Femur (tissue), 1 donor: ENCODE measurements at places on chromosomes 7 and 10.

- DNase-seq: no peak
These were observed 108.2 kb downstream of the HIP1 start for GRCh38 chr7:75630549-75630948.

DNA sequence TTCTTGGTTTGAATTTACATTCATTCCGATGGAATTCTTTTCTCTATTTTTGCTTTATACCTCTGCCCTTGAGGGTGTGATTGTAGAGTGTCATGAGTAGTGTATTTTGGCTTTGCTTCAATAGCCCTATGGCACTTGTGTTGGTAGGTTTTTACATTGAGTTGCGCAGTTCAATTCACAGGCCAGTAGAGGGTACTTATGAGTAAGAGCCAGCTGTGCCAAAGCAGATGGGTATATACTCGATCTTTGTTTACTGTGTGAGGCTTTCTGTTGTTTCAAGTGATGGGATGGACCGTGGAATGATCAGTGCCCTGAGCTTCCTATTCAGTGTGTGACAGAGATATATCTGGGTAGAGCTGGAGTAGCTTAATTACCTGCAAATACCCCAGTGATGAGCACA lies 4.3 kb upstream of the AKR1C3 start:
- no peak for DNase-seq

GRCh38 chr10:131745591-131745990 lies 155.2 kb upstream of the PPP2R2D start:
- no peak for DNase-seq

DNA sequence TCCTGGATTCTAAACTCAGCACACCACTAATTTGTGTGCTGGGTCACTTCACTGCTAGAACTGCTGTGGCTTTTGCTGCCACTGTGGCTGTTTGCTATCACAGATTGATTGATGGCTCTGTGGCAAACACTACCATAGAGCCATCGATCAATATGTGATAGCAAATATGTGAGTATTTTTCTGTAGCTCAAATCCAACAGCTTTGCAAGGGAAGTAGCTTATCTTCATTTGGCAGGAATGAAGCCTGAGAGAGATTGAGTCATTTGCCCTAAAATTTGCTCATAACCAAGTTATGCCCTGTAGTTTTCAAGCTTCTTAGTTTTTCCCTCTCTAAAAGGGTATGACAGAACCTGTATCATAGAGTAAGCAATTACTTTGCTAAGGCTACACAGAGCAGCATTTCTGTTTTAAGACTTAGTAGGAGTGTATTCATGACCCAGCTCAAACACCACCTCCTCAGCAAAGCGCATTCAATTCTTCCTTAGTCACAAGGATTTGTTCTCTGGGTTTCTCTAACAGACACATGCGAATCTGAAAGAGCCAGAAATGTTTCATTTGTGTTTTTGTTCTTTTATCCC lies 43.1 kb downstream of the MINPP1 start:
- DNase-seq: no peak

DNA sequence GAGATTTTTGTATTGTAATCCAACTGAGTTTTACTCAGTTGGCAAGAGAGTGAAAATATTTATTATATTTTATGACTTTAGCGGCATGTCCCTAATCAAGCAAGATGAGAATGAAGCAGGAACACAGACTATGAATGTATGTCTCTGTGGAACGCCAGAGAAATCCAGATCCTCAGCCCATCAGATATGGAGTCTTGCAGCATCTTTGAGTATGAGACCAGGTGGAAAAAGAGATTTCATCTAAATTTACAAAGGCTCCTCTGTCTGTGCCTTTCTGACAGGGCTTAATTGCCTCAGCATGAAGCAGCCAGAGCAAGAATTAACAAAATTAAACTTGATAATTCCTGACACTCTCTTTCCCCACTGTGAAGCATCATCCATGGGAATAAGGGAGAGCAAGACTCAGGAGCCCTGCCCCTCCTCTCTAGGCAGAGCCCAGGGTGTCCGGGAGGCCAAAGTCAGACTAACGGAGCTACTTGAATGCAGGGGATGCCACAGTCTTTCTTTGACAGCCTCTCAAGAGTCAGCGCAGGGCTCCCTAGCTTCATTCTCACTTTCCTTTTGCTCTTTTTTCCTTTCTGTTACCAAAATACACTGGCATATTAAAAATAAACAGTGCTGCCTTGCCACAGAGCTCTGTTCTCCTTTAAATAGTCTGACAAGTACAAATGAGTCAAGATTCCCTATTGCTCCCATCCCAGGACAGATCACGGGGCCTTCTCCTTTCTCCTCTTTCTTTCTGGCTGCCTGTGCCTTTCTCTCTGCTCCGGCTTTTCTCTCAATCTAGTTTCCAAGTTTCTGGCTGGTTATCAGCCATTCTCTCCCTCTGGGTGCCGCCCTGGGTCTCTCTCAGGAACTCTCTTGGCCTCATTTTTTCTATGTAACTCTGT lies 132.2 kb upstream of the INHBA start:
- no peak for DNase-seq

DNA sequence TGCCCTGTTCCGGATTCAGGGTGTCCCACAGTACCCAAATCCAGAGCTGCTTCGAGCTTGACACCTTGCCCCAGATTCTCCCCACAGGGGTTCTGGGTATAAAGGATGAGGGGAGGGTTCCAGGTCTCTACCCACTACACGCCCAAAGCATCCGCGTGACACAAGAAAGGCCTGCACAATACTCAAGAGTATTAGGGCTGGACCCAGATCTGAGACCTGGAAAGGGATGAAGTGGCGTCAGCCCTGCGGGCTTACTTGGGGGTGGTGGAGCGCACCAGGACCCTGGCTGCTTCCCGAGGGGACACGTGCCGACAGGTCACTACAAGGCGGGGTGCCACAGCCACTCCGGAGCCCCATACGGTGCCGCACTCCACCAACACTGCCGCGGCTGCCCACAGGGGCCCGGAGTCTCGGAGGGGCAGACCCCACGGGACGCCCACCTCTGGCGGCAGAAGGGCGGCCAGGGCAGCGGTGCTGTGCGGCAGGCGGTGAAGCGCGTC lies 1.3 kb downstream of the TYSND1 start:
- no peak for DNase-seq

DNA sequence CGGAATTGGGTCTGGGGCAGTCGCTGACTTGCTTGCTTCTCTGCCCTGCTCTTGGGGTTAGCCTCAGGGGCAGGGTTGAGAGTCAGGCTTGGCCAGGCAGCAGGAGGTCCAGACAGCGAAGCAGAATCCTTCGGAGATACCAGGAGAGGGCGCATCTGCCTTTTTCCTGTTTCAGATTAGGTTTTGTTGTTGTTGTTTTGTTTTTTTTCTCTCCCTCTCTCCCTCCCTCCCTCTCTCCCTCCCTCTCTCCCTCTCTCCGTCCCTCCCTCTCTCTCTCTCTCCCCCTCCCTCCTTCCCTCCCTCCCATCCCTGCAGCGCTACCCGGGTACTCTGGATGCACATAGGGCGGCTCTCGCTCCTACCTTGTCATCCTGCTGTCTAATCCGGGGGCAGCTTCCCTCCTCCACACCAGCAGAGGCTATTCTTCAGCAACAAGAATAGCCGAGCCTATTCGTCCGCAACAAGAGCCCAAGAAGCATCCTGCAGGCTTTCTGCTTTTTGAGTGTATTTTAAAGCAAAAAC lies 758 bp upstream of the OPTN start:
- DNase-seq: peak; percentile 67

DNA sequence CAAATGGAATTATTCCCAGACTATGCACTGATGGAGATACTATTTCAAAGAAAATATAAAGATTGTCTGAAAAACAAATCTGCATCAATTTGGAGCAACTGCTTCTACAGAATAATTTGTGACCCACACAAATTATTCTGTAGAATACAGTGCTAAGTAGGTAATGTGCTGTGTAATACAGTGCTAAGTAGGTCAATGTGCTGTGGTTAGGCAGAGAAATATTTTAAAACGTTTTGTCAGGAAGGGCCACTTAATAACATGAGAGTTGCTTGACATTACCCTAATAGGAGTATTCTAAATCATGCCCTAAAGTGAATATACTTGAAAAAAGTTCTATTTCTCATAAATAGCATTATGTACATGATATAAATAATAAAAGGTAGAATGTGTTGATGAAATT lies 116.5 kb upstream of the KCND2 start:
- no peak for DNase-seq

DNA sequence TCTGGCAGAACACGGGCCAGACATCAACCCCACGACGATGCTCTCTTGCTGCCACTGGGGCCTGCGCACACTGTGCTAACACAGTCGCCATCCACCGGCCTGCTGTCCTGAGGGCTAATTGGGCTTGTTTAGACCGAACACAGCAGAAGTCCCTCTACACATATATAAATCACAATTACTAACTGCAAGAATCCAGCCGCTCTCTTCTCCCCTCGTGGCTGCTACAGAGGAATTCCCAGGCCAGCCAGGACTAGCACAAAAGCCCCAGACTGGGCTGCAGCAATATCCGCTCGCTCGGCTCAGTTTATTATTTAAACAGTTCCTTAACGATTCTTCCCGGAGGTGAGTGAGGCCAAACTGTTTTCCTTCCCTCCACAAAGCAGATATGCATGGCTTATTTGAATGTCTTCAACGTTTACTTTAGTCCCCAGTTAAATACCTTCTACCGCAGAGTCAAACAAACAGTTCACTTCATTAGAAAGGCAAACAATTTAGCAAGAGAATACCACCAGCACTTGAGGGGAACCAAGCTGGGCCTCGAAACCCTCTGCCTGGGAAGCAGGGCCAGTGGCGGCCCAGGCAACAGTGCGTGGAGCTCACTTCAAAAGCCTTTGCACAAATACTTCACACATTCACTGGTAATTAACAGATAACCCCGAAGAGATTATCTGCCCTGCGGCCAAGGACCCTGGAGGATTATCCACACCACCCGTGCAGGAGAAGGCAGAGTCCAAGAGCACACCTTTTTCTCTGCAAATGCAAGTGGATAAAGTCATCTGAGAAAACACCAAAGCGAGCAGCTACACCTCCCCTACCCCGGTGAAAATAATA lies 145.3 kb downstream of the GLI3 start:
- peak; percentile 57 for DNase-seq

GRCh38 chr10:110919349-110919931 lies at the start of gene SHOC2:
TSS of gene SHOC2 (plus strand) at chr10:110919604. CDS start at chr10:110964359, 44,755 bp downstream.
- peak; percentile 100 for DNase-seq

DNA sequence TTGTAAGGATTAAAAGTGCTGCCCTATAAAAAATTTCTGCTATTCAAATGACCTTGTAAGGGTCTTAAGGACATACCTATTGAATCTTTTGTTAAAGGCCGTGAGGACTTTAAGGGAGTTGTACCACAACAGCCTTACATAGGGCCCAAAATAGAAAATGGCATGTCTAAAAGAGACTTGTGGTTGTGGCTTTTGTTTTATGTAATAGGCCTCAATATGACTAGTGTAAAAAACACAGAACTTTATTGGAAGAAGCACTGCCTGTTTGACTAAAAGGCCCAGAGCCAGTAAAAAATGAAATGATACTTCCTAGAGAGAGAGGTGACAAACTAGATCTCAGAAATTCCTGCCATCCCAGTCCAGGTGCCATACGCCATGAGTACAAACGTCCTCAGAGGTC lies 286.6 kb downstream of the SEMA3D start:
- DNase-seq: no peak

DNA sequence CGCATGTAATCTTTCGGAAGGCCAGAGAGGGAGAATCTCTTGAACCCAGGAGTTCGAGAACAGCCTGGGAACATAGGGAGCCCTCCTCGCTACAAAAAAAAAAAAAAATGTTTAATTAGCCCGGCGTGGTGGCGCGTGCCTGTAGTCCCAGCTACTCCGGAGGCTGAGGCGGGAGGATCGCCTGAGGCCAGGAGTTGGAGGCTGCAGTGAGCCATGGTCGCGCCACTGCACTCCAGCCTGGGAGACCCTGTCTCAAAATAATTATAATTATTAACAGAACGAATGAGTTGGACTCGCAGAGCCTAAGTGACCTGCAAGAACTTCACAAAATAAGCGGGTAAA lies 794 bp downstream of the PCGF6 start:
- no peak for DNase-seq

DNA sequence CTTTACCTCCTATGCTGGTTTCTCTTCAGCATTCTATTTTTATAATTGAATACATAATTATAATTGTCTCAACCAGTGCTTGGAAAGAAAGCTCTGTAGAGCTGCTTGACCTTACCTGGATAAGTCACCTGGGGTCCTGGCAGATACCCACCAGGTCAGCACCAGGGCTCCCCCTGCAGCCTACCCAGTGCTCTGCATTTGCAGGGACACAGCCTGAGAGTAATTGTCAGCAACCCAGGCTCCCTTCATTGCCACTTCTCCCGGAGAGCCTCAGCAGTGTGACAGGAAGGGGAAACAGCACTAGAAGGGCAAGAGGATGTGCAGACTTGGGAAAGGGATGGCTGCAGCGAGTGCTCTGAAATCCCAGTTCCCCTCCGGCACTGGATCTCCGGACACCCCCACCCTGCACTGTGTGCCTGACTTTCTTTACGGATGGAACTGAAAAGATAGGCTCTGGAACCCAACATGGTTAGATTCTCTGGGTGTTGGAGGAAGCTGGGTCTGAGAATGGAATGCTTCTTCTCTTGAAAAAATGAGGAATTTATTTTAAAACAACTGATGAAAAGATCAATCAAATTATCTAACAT lies 11.4 kb upstream of the PAX4 start:
- no peak for DNase-seq

DNA sequence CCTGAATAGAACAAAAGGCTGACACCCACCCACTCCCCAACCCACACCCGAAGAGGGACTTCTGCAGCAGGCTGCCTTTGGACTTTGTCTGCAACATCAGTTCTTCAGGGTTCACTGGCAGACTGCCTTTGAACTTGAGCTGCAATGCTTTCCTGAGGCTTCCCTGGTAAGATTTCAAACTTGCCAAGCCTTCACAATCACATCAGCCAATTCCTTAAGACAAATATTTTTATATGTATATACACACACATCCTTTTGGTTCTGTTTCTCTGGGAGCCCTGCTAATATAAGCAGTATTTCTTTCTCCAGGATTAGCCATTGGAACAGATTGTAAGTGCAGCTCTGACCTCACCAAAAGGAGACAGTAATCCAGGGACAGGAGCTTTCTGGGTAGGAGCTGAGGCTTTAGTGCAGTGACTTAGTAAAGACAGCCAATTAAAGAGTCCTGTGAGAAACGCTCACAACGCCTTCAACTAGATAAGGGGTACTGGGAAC lies 55.6 kb upstream of the KMT2E start:
- DNase-seq: no peak

- DNase-seq: no peak
These were observed 13.5 kb upstream of the SFMBT2 start for GRCh38 chr10:7424315-7424714.

GRCh38 chr10:44858017-44858371 lies 53.1 kb upstream of the TMEM72 start:
- no peak for DNase-seq

DNA sequence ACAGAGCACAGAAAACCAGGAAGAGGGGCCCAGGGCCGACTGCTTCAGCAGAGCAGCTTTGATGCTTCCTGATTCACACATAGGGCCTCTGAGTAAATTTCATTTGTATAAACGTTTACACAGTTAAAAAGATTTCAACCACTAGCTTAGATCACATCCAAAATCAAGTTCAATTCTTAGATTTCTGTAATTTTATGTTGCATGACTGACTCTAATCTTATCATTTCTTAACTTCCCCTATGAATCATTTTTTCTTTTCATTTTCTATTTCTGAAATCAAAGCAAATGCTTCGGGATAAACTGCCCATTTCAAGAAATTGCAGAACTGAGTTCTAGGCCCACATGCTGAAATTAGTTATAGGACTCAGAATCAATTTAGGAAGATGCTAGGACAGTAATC lies 224.7 kb downstream of the INHBA start:
- no peak for DNase-seq
